CD4-positive, alpha-beta T cell treated with Interleukin-1 beta for 1 hour (primary cell): ENCODE measurements at places on chromosomes 1 and 21.
A peak's percentile ranks its signal among the peaks of the same experiment; 100 is the strongest.

GRCh38 chr1:53606197-53606596 is 132.8 kb downstream of the GLIS1 start:
- no peak for DNase-seq

DNA sequence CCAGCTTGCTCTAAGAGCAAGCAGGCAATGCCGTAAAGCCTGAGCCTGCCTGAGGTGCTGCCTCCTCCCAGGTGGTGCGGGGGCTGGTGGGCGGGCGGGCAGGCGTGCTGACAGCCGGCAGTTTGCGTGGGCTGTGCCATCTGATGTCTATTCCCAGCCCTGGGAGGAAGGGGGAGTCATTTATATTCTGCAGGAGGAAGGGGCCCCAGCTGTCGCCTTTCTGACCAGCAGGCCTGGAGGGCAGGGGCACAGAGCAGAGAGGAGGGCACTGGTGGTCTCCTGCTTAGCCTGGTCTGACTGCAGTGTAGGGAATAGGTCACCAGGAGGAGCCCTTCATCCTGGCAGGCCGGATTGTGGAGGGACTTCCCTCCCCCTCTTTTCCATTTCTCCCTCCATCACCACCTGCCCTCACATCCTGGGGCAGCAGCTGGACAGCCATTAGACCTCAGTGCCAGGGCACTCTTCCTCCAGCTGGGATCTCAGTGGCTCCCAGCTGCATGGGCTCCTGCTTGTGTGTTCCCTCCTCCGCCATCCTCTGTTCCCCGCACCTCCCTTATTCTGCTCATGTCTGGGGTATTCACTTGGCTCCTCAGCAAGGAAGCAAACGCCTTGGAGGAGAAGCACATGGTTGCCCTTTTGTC is 4.4 kb downstream of the CYB561D1 start:
- no peak for DNase-seq

DNA sequence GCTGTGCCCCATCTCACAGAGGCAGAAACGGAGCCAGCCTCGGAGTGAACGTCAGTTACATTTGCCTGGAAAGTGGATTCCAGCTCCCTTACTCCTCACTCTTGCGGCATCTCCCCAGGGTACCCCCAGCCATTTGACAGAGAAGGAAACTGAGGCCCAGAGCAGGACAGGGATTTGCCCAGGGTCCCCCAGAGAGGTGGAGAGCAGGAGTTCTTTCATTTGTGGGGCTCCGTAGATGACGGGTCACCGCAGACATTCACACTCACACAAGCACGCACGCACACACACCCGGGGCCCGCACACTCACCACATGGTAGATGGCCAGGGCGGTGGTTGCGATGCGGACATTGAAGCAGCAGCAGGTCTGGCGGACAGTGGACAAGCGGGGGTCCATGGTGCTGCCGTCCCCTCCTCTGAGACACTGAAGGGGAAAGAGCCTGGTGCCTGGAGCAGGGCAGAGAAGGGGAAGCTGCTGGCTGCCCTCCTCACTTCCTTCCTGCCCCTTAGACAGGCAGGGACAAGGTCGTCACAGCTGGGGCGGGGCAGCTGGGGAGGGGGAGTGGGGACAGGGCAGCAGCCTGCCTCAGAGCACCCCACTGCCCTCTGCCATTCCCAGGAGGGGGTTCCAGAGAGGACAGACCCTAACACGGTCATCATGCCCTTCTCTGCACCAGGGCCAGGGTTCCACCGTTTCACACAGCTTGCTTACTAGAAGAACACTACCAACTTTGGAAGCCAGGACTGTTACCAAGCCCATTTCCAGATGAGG is at the start of gene LAPTM5:
Gene LAPTM5 (minus strand): TSS at position 423 of the 769 bp plus-strand sequence. CDS start 29 bp downstream, at position 394.
- peak; percentile 84 for DNase-seq

GRCh38 chr1:229203030-229203751 is 67.7 kb upstream of the RAB4A start:
- DNase-seq, result no peak

DNA sequence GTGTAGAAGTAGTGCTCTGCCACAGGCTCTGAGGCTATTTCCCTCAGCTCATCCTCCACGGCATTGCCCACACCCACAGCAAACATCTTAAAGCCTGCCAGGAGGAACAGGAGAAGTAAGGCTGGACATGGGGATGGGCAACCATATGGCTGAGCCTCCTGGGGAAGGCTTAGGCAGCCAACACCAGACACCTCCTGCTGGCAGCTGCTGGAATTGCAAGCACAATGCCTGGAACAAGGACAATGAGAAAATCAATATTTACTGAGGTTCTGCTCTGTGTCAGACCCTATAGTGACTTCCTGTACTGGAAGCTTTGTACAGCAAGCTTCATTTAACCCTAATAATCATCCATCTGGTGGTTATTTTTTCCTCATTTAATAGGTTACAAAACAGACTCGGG is 8.2 kb downstream of the MATN1 start:
- no peak for DNase-seq

DNA sequence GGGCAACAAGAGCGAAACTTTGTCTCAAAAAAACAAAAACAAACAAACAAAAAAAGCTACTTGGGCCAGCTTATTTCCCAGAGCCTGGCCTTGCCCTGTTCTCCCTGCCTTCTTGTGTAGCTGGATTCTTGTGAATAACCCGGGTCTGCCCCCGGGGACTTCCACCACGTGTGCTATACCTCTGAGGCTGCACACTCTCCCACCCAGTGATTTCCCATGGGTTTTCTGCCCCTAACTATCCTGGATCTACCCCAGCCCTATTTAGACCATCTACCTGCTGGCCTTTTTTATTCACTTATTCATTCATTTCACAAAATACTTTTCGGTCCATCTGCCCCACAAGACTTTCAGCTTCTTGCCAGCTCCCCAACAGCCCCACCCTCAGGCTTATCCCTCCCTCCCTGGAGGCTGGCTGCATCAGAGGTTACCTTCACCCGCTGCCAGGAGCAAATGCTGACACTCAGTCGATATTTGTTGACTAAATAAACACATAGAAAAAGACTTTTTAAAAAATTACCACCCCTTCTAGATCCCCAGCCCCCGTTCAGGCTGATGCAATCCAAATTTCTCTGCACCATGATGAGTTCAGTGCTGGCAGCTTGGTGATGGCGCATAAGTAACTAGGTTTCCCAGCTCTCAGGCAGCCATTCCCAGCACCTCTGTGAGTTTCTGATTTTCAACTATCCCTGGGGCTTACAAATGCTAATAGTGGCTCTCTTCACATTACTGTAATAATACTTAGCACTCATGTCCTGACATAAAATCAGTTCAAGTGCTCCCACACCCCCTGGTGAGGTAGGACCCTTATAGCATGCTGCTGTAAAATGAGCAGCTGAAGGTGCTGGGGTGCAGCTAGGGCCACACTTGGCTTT is 30.7 kb upstream of the TARBP1 start:
- DNase-seq, result no peak

DNA sequence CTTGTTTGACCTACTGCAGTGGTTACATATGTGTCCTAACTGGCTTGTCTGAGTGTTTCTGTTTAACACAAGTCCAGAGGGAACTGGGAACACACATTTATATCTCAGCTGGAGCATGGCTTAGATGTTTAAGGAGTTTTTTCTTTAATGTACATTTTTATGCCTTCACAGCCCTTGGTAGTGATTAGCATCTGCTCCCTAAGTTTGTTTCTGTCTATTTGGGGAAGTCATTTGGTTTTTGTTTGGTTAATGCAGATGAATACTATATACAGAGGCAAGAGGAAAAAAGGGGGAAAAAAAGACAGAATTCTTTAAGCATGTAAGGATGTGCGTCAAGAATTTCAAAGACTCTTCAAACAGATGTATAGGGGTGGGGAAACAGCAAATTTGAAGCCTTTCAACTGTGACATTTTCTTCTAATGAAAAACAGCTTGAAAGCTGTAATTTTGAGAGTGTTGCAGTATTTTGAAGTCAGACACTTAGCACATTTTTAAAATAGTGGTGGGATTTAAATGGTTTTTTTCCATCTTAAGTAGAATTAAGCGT is 15.4 kb downstream of the MACO1 start:
- no peak for DNase-seq

DNA sequence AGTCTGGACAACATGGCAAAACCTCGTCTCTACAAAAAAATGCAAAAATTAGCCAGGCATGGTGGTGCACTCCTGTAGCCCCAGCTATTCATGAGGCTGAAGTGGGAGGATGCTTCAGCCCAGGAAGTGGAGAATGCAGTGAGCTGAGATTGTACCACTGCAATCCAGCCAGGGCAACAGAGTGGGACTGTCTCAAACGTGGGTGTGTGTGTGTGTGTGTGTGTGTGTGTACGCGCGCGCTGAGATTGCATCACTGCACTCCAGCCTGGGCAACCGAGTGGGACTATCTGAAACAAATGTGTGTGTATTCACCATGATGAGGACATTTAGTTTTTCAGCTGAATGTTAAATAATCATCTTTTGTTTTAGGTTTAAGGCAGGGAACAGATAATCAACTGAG is 21.1 kb downstream of the USP1 start:
- no peak for DNase-seq

DNA sequence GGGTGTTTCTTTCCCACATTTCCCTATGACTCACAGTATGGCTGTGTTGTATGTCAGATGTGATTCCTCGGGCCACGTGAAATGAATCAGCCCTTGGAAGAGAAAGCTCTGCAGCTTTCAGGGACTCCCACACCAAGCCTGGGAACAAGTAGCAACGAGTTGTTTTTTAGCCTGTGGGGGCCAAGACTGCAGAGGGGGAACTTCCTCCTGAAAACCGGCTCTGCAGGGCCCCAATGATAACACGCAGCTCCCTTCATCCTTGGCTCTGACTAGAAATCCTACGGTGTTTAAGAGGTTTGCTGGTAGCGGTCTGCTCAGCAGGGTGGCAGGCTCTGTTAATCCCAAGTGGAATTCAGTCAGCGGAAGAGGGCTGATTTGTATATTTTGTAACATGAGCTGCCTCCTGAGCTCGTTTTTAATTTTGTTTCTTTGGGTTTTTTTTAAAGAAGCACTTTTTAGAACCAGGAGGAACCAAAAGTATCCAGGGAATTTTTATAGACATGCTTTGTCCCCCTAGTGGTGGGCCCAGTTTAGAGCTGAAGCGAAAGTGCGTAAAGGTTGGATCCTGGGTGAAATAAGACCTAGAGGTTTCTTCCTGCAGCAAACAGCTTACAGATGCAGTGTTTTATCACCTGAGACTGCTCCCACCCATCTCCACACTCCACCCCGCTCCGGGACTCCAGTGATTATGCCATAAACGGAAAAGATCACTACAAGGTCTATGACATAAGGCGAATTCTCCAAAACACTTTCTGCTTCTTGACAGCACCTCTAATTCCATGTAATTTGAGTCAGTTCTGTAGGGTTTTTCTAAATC is 48.8 kb downstream of the LAMC2 start:
- no peak for DNase-seq

DNA sequence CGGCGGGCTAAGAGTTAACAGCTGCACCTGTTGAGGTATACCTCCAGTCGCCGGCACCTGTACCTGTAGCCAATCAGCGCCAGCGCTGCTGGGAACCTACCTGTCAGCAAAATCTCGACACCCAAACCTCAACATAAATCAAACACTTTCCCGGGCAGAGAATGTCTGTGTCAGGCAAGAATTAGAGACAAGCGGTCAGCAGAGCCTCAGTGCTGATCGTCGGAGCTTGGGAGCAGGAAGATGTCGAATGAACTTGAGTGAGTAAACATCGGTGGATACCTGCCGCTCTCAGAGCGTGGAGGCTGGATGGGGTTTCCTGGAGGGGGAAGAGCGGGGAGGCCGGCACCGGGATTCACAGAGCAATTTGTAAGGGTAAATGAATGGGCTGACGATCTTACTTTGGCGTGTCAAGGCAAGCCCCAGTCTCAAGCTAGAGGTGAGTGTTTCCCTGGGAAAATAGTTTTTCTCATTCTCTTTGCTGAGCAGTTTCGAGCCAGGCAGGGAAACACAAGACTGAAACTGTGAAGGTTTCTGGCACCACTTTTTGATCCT is at the start of gene GRHL3:
Gene GRHL3 (plus strand): TSS at position 46 of the 552 bp plus-strand sequence. CDS start 195 bp downstream, at position 241.
- DNase-seq, result peak; percentile 30
